ENCODE measurements at places on chromosomes 4 and X.

GRCh38 chr4:63937961-63938360, 471.3 kb downstream of the TECRL start:
- DNase-seq: no peak

GRCh38 chr4:111639120-111639690, 506.0 kb upstream of the FAM241A start:
- no peak for DNase-seq

DNA sequence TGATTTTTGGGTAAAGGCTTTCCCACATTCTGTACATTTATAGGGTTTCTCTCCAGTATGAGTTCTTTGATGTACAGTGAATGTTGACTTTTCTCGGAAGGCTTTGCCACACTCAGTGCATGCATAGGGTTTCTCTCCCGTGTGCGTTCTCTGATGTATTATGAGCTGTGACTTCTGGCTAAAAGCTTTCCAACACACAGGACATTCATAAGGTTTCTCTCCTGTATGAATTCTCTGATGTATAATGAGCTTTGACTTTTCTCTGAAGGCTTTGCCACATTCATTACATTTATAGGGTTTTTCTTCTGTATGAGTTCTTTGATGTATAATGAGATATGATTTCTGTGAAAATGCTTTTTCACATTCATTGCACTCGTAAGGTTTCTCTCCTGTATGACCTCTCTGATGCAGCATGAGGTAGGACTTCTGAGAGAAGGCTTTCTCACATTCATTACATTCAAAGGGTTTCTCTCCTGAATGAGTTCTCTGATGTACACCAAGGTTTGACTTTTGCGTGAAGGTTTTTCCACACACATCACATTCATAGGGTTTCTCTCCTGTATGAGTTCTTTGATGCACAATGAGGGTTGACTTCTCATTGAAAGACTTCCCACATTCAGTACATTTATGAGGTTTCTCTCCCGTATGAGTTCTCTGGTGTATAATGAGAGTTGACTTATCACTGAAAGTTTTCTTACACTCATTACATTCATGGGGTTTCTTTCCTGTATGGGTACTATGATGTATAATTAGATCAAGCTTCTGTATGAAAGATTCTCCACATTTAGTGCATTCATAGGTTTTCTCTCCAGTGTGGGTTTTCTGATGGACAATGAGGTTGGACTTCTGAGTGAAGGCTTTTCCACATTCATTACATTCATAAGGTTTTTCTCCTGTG, 27.3 kb downstream of the ZNF182 start:
- no peak for DNase-seq

- DNase-seq: no peak
Measured at GRCh38 chr4:146916479-146917076, 29.1 kb downstream of the TTC29 start.

GRCh38 chr4:77599378-77599777, 6.2 kb upstream of the CXCL13 start:
- no peak for DNase-seq

GRCh38 chrX:153520287-153520917, 3.0 kb downstream of the ATP2B3 start:
- DNase-seq: no peak

GRCh38 chrX:153744210-153745066, 19.6 kb upstream of the PLXNB3 start:
- DNase-seq: no peak

- DNase-seq: no peak
Measured at GRCh38 chr4:121692261-121692660, 4.5 kb downstream of the ANXA5 start.

DNA sequence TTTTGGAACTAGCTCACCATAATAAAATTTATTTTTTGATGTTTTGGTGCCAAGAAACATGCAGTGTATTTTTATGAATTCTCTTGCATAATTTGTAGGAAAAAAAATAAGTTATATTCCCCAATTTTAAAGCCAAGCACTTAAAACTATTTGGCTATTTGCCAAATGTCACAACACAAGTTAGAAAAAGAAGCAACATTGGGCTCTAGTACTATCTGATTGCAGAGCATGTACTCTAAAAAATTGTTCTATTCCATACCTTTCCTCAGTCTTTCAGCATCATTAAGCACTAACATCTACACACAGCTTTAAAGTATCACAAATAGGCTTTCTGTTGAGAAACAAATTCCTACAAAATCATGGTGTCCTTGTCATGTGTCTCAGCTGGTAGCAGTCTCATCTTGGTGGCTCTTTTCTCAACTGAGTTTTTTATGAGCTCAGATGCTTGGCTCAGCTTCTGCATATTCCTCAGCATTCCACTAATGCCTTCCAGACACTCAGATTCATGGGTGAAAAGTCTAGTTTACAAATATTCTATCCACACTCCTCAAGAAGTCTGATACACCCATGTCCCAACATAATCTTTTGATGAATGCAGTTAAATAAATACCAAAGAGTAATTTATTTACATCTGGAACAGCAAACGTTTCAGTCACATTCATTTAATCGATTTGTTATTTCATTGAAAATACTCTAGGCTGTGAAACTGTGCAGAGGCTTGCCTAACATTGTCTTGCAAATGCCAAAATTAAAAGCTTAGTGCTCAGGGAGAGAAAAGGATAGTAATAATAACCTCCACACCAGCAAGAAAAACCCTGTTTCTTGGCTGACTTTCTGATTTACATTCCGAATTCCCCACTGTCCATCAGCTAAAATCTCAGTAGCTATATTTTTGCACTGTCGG, 2209.9 kb downstream of the PCDH7 start:
- DNase-seq: no peak

GRCh38 chrX:154441564-154441963, 2.4 kb upstream of the FAM50A start:
- DNase-seq: no peak

DNA sequence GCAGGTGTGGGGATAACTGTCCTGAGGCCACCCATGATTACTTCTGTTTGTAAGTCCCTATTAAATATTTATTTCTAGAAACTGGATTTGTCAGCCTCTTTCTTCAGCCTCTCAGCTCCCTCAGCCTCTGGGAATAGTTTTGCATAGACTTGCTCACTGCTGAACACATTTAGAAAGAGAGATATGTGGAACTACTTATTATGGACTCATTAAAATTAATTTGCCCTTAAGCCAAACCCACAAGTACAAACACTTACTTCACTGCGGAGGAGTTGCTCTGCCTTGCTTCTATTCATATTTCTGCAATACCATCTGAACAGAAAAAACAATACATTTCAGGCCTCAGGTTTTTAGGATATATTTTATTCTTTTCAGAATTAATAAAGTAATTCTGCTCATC, 22.4 kb upstream of the TXK start:
- no peak for DNase-seq

GRCh38 chr4:173675446-173675845, 145.4 kb upstream of the HAND2 start:
- DNase-seq: no peak

DNA sequence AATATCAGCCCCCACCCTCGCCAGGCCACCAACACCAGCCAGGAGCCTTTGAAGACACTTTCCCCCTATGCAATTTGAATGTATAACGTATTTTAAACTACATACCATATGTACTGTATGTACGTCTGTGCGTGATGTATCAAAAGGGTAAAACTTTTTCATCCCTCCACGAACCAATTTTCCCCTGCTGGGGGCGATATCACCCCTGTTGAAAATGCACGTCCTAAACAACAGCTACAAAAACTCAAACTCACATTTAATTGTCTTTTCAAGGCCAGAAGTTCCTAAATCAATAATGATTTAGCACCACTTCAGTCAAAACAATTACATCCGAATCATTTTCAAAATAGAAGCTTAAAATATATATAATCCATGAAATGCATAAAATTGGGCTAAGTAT, 1.4 kb downstream of the VEGFD start:
- DNase-seq: no peak

GRCh38 chr4:1609901-1610790, 74.0 kb downstream of the FAM53A start:
- no peak for DNase-seq

- no peak for DNase-seq
Measured at GRCh38 chr4:48047896-48048295, 31.3 kb downstream of the NIPAL1 start.

- no peak for DNase-seq
Measured at GRCh38 chr4:27921231-27921630, 1060.6 kb downstream of the STIM2 start.

DNA sequence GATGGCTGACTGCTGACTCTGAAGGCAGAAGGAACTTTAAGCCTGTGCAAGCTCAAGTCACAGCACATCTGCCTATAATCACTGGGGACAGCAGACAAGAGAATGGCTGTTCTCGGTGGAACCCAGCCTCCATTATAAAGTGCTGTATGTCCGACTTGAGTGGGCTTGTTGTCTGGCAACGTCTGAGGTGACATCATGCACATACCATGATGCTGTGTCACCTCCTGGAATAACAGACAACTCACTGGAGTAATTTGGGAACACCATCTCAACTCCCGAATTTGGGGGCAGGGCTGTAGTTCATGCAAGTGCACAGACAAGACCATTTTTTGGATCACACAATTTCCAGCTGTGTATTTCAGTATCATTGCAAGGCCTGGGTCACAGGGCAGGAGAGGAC, 59.8 kb upstream of the GPM6B start:
- DNase-seq: no peak

GRCh38 chrX:107597264-107597663, 31.0 kb upstream of the PRPS1 start:
- DNase-seq: no peak

- no peak for DNase-seq
Measured at GRCh38 chr4:72295966-72296557, 264.3 kb downstream of the NPFFR2 start.

DNA sequence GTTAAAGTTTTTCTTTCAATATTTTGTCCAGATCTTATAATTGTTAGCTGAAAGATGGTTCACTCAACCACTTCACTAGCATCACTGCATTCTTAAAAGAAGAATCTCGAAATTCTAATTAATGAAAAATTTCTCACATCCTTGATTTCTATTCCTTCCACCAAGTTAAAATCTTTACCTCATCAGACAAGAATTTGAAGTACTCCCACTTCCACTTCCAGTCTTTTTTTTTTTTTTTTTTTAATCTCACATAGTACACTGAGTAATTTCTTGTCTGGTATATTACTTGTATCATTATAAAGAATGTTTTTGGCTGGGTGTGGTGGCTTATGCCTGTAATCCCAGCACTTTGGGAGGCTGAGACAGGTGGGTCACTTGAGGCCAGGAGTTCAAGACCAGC, 73.2 kb downstream of the FBXW7 start:
- DNase-seq: no peak

DNA sequence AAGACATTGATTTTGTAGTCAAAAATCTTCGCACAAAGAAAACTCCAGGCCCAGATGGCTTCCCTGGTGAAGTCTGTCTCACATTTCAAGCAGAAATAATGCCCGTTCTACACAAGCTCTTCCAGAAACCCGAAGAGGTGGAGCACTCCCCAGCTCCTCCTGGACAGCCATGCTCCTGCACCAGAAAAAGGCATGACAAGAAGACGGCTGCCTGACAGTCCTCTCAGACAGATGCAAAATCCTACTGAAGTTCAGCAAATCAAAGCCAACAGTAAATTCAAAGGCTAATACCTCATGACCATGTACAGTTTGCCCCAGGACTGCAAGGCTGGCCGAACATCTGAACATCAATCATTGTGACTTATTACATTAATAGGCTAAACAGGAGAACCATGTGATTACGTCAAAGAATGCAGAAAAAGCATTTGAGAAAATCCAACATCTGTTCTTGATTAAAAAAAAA, 30.8 kb upstream of the MXD4 start:
- DNase-seq: no peak

DNA sequence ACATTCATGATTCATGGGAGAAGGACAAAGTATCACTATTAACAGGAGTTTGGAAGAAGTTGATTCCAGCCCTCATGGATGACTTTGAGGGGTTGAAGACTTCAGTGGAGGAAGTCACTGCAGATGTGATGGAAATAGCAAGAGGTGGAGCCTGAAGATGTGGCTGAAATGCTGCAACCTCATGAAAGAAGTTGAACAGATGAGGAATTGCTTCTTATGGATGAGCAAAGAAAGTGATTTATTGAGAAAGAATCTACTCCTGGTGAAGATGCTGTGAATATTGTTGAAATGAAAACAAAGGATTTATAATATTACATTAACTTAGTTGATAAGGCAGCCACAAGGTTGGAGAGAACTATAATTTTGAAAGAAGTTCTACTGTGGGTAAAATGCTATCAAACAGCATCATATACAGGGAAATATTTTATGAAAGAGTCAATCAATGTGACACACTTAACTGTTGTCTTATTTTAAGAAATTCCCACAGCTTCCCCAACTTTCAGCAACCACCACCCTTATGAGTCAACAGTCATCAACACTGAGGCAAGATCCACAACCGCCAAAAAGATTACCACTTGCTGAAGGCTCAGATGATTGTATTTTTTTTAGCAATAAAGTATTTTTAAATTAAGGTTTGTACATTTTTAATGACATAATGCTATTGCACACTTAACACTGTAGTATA, 302.6 kb downstream of the CBLL2 start:
- DNase-seq: no peak

- DNase-seq: no peak
Measured at GRCh38 chr4:7425591-7426468, 8.9 kb downstream of the PSAPL1 start.

GRCh38 chr4:75698963-75699228, 25.5 kb upstream of the USO1 start:
- DNase-seq: no peak

DNA sequence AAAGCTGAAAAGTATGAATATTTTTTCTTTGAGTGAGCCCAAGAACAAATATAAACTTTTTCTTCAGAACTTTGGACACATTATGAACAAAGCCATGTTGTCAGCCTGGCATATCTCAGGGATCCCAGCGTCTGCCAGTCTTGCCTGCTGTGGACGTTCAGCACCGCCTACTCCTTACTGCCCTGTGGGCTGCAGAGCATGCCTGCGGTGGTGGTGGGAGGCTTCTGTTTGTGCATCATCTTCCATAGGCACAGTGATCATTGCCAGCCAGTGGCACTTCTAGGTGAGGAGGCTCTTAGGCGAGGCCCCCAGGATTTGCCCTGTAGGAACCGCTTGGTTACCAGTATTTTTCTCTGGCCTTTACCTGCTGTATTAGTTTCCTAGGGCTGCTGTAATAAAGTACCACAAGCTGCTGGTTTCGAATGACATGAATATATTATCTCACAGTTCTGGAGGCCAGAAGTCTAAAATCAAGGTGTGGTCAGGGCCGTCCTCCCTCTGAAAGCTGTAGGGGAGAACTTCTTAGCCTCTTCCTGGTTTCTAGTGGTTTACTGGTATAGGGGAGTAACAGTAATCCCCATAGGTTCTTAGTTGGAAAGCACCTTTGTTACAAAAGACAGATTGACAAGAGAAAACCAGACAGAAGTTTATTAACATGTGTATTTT, 15.4 kb downstream of the ANXA3 start:
- DNase-seq: no peak

DNA sequence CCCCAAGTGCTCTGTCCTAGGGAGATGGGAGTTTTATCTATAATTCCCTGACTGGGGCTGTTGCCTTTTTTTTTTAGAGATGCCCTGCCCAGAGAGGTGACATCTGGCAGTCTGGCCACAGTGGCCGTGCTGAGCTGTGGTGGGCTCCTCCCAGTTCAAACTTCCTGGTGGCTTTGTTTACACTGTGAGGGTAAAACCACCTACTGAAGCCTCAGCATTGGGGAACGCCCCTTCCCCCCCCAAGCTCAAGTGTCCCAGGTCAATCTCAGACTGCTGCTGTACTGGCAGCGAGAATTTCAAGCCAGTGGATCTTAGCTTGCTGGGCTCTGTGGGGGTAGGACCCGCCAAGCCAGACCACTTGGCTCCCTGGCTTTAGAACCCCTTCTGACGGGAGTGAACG, 38.3 kb upstream of the CBLL2 start:
- no peak for DNase-seq
